Amniotic stem cell (primary cell): ENCODE measurements at places on chromosomes 16 and 17.

DNA sequence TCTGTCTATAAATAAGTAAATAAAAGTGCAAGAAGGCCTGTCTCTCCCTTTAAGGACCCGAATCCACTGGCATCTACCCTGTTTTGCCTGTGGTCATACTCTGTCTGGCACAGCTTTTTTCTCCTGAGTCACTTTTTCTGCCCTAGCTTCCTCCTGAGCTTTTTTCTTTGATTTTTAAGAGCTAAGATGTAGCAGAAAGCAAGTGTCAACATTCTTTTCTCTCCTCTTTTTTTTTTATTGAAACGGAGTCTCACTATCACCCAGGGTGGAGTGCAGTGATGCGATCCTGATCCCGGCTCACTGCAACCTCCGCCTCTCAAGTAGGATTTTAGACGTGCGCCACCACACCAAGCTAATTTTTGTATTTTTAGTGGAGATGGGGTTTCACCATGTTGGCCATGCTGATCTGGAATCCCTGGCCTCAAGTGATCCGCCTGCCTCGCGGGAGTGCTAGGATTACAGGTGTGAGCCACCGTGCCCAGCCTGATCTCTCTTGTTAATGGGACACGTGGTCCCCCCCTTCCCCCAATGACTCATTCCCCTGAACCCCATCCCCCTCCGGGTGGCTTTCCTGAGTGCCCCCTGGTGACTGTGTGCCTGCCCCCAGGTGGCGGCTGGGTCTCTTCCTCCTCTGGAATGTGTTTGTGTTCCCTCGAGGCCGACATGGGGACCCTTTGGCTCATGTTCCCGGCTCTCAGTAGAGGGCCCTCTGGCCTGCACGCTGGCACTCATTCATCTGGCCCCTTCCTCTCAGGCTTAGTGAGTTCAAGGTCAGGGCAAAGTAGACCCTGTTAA lies 14.2 kb downstream of the C16orf90 start:
- DNase-seq, result no peak

GRCh38 chr17:69339937-69340336 lies 13.0 kb upstream of the ABCA5 start:
- DNase-seq, result no peak

- no peak for DNase-seq
These were observed 23.1 kb downstream of the SPHK1 start for GRCh38 chr17:76407509-76407908.

- no peak for DNase-seq
These were observed 24.6 kb downstream of the LYRM9 start for GRCh38 chr17:27868565-27868964.

GRCh38 chr17:77814091-77814772 lies 144.3 kb upstream of the TNRC6C start:
- DNase-seq, result no peak

- no peak for DNase-seq
These were observed 996 bp downstream of the STRADA start for GRCh38 chr17:63740464-63741142.

GRCh38 chr17:49461580-49461979 lies 33.5 kb upstream of the NGFR start:
- DNase-seq, result no peak

DNA sequence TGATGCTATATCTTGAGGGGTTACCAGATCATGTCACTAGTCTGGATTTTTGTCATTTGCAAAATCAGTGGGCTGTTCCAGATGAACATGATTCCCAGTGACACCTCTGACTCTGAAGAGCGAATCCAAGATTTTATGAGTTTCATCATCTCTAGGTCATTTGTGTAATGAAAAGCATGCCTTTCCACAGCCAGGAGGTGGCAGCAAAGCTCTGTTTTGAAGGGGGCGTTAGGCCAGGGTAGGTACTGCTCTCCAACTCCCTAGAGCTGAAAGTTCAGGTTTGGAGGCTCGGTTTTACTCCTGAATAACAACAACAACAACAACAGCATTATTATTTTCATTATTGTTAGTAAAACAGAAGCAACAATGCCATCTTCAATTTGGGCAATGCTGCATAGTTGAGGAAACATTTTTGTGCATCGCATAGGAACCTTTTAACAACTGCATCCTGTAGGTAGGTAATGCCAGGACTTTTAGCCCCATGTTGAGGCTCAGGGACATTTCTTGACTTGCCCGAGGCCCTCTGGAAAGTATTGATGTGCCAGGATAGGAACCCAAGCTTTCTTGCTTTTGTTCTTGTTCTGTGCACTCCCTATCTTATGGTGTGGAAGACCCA lies 77.0 kb downstream of the MYH13 start:
- DNase-seq, result peak; percentile 33

DNA sequence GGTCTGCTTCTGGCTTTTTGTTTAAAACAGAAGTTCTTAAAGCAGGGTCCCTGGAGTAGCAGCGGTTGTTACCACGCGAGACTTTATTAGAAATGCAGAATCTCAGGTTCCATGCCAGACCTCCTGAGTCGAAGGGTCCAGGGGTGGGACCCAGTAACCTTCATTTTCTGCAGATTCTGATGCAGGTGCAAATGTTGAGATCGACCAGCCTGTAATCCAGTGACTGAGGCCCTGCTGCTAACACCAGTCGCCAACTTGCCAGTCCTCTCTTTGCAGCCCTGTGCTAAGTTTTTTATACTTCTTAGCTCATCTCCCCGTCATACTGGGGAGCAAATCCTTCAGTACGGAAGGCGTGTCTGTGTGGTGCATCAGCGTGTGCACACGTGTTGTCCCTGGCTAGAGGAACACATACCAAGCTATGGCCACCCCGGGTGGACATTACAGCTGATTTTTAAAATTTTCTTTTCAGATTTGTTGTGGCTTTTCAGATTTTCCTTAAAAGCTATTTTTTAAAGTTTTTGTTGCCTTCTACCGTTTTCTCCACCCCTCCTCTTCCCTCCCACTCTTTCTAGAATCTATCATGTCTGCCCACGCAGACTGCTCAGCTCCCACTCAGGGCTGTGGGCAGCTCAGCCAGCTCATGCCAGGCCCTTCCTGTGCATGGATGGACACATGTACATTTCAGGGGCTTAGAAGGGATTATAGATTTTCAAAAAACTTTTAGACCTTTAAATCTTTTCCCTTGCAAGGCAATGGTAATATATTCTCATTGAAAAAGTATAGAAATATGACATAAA lies 57.7 kb downstream of the MEAK7 start:
- DNase-seq, result no peak

DNA sequence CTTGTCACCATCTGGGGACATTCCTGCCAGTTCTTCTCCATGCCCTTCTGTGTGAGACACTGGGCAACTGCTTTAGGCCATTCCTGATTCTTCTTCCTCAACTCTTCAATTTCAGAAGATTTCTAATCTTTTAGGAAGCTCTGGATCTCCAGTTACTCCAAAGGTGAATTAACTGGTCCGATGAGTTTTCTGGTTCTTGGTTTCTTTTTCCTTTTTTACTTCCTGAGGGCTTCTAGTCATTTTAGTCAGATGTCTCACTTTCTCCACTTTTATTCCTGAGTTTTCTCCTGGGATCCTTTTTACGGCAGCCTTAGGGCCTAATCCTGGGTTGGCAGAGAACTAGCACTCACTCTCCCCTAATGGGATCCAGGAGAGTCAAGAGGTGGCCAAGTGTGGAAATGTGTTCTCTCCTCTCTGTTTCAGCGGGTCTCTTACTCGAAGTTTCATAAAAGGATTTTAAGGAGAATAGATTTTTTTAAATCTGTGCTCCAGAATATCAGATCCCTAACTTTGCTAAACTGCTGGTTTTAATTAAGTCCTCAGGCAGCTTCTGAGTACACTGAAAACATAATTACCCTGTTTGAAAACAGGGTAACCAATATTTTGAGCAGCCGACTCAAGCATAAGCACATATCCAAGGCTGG lies 107.6 kb downstream of the RMI2 start:
- no peak for DNase-seq

DNA sequence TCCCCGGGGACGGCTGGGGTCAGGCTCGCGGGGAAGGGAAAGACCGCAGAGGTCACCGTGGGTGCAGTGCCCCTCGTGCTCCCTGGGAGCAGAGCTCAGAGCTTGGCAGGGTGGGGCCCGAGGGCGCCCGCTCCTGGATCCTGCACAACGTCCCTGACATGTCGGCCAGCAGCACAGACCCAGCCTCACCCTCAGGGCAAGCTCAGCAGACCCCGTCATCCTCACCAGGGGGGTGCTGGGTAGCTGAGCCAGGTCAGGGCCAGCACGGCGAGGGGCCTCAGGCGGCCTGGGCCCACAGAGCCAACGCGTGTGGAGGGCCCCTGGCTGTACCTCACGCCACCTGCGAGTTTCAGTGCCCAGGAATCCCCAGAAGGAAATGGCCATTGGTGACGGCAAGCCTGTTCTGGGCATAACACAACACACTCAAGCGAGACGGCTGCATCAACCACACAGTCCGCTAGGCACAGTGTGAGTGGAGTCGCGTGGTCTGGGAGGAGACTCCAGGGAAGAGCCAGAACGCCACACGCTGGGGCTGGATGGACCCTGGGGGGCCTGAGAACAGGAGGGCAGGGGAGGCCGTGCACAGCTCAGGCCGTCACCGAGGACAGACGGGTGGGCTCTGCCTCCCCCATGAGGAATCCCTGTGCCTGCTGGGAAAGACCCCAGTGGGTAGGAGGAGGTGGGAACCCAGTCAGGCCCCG lies 60.3 kb downstream of the ZNF778 start:
- no peak for DNase-seq

- no peak for DNase-seq
These were observed 982 bp downstream of the DBNDD1 start for GRCh38 chr16:90018297-90018651.

DNA sequence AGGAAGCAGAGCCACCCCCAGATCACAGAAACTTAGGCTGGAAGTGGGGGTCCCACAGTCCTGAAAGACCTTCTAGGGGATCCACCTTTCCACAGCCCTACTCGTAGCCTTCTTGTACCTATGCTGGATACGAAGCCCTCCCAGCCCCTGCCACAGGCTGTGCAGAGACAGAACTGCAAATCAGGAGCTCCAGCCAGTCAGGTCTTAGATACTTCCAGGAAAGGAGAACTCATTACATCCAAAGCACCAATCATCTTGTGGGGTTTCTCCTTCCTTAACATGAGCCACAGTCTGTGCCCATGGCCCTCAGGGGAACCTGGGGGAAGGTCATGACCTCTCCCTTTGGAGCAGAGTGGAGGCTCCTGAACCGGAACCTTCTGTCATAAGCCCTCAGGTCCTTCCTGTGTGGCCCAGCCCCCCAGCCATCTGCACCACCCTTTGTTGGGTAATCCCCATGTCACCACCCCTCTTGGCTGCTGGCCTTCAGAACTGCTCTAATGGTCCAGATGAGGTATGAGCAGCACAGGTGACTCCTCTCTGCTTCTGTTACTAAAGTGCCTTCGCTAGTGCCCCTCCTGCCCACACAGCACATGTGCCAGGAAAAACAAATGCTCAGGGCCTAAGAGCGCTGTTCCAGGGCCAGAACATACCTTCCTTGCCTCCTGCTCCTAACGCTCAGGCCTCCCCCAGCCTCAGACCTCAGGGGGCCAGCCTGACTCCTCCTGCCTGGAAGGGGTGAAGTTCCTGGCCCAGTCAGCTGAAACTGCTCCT lies 14.6 kb downstream of the SRCIN1 start:
- DNase-seq, result no peak

GRCh38 chr16:17936766-17937402 lies 399.7 kb downstream of the NPIPA8 start:
- DNase-seq, result no peak

- DNase-seq, result no peak
These were observed 46.6 kb upstream of the AKAP1 start for GRCh38 chr17:57038486-57038885.

- no peak for DNase-seq
These were observed 89.1 kb upstream of the GNAO1 start for GRCh38 chr16:56102183-56102686.

- DNase-seq, result no peak
These were observed 23.1 kb downstream of the ATP2A3 start for GRCh38 chr17:3940965-3941698.

- DNase-seq, result no peak
These were observed 229.8 kb downstream of the KATNIP start for GRCh38 chr16:27779641-27780164.

GRCh38 chr17:61431594-61432311 lies 20.5 kb upstream of the TBX4 start:
- no peak for DNase-seq

GRCh38 chr17:4543557-4544026 lies 11.6 kb downstream of the MYBBP1A start:
- no peak for DNase-seq

- no peak for DNase-seq
These were observed 2.8 kb upstream of the PMFBP1 start for GRCh38 chr16:72174726-72175125.

DNA sequence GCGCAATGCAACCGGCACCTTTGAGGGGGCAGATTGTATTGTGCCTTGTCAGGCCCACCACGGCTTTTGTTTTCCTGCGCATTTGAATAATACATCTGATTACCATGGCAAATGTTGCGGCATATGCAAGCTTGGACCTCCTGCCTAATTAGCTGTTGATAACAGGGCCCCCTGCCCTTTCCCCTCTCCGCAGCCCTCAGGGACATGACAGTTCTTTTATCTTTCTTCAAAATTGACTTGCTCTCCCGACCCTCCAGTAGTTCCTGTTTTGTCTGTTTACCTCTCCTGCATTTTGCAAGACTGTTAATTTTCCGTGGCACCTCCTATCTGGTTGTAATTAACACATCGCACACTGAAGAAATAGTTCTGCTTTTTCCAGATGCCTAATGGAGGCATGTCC lies 86.8 kb downstream of the RBFOX1 start:
- DNase-seq, result no peak

GRCh38 chr16:85005285-85006069 lies 5.9 kb downstream of the ZDHHC7 start:
- no peak for DNase-seq

GRCh38 chr16:67246756-67247191 lies 507 bp downstream of the FHOD1 start:
- DNase-seq, result no peak

DNA sequence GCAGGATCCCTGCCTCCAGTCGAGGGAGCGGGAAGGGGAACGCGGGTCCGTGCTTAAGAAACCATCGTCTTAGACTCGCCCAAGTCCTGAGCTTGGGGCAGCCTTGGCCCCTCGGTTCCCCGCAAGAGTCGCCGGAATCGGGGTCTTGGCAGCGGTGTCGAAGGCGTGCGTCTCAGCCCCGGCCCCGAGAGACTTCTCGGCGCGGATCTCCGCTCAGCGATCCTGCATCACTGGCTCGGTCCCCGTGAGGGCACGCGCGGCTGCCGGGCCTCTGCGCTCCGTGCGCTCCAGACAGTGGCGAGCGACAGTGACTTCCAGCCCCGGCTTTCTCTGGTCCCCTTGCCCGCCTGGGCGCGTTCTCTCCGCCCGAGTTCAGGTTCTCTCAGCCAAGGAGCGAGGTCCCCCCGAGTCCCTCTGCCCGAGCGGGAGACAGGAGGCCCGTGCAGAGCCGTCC lies 380 bp downstream of the HS3ST3A1 start:
- DNase-seq, result no peak

- DNase-seq, result no peak
These were observed 281.5 kb downstream of the SNX29 start for GRCh38 chr16:12257926-12258561.

DNA sequence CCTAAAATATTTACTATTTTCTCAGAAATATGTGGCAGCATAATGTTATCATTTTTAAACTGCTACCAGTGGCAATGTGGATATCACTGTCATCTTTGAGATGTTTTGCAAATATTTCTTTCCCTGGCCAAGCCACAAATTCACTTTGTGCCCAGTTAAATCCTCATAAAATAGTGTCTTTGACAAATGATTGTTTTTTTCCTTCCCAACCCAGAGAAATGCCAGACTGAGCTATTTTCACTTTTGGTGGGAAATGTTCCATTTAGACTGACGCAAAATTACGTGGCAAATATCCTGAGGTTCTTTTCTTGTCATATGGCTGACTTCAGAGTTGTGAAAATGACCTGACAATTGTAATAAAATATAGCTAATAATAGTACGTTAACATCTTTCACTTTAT lies 807.0 kb upstream of the SOX9 start:
- DNase-seq, result no peak
